ENCODE measurements at places on chromosomes 16 and 17.

DNA sequence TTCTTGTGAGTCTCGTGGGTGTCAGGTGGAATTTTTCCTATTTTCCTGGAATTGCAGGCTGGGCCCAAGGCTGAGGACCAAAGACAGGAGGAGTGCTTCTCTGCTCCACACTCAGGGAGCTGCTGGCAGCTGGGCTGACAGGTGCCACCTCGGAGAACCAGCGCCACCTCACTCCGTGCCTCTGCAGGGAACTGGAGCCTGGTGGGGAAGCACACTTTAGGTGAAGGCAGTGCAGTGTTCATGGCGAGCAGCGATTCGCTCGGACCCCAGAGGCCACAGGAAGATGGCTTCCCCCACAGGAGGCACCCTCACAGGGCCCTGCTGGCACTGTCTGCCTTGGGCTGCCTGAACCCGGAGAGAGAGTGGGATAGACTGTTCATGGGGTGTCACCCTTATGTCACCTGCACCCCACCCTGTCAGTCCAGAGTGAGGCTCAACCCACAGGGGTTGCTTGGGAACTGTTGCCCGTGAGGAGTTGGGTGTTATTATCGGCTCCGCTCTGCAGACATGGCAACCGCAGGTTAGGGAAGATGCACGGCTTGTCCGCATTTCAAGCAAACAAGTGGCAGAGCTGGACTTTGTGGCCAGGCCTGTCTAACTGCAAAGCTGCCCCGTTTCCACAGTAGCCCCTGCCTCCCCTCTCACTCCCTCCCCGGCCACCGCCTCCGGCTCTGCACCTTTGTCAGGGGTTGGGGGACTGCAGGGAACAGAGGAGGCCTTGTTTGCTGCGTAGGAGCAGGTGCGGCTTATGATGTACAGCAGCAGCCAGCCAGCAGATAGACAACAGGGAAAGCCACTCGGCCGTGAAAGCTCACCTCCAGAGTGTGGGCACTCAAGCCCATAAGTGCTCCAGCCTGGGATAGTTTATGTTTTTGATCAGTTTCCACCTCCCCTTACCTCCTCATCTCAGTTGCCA lies 15.5 kb downstream of the TBC1D24 start:
- no peak for DNase-seq

GRCh38 chr16:57371494-57372371 lies 557 bp upstream of the CX3CL1 start:
- no peak for DNase-seq

GRCh38 chr17:7237761-7238419 lies 1.4 kb downstream of the PHF23 start:
- DNase-seq, result peak; percentile 89

- no peak for DNase-seq
Measured at GRCh38 chr17:67488161-67488560, 111.1 kb downstream of the PITPNC1 start.

GRCh38 chr17:53133876-53134275 lies 688.9 kb upstream of the KIF2B start:
- DNase-seq, result no peak

DNA sequence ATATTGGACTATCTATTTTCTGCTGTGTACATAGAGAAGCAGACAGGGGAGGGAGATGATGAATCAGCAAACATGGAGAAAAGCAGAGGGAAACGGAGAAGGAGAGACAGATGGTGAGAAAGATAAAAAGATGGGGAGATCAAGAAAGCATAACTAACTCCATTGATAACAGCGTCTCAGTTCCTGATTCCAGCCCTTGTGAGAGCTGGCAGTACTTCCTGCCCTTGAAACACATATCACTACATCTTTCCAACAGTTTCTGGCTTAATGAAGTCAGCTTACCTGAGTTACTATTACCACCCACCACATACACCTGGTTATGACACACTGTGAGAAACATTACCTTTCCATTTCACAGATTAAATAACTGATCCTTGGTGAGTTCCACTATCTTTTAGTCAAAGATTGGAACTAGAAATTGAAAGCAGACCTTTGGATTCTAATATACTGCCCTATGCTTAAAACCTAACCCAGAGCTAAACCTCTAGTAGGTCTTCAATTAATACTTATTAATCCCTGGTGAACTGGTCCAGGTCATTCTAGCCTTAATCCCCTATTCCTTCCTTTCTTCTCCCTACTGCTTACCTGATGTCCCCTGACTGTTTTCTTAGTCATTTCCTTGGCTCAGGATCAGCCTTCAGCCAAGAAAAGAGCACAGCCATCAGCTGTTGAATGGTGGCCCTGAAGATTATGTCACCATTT lies 346.6 kb upstream of the CCL2 start:
- DNase-seq, result no peak

- no peak for DNase-seq
Measured at GRCh38 chr17:66934040-66934439, 30.5 kb upstream of the CACNG4 start.

DNA sequence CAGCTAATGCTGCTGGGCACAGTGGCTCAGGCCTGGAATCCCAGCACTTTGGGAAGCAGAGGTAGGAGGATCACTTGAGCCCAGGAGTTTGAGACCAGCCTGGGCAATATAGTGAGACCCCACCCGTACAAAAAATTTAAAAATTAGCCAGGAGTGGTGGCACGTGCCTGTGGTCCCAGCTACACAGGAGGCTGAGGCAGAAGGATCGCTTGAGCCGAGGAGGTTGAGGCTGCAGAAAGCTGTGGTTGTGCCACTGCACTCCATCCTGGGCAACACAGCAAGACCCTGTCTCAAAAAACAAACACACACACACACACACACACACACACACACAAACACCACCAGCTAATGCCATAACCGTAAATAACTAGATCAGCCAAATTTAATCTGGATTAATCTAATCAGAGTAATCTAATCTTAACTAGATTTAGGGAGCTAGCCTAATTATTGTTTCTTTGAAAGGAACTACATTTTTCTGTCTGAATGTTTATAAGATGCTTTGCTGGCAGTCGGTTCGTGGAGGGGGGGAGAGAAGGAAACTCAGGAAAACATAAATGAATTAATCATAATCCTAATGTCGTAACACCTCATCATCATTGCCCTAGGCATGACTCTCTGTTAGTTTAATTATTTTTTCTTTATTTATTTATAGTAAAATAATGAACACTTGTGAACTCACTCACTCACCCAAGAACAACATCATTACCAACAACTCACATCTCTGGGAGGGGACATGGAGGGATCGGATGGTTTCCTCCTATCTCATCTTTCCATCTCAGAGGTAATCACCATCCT lies 12.5 kb upstream of the RBBP6 start:
- DNase-seq, result no peak

DNA sequence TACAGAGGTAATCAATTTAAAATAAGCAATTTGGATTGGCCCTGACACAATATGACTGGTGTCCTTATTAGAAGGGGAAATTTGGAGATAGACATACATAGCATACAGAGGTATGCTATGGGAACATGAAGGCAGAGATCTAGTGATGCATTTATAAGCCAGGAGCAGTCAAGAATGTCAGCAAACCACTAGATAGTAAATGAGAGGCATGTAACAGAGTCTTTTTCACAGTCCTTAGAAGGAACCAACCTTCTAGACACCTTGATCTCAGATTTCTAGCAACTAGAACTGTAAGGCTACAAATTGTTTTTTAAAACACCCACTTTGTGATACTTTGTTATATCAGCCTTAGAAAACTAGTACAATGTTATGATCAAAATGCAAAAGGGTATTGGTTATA lies 54.3 kb upstream of the CA10 start:
- DNase-seq, result no peak

- no peak for DNase-seq
Measured at GRCh38 chr16:56424404-56424764, 961 bp downstream of the AMFR start.

- DNase-seq, result no peak
Measured at GRCh38 chr17:48809182-48809581, 7.8 kb downstream of the TTLL6 start.

- peak; percentile 21 for DNase-seq
Measured at GRCh38 chr16:31301708-31302400, 42.1 kb downstream of the ITGAM start.

DNA sequence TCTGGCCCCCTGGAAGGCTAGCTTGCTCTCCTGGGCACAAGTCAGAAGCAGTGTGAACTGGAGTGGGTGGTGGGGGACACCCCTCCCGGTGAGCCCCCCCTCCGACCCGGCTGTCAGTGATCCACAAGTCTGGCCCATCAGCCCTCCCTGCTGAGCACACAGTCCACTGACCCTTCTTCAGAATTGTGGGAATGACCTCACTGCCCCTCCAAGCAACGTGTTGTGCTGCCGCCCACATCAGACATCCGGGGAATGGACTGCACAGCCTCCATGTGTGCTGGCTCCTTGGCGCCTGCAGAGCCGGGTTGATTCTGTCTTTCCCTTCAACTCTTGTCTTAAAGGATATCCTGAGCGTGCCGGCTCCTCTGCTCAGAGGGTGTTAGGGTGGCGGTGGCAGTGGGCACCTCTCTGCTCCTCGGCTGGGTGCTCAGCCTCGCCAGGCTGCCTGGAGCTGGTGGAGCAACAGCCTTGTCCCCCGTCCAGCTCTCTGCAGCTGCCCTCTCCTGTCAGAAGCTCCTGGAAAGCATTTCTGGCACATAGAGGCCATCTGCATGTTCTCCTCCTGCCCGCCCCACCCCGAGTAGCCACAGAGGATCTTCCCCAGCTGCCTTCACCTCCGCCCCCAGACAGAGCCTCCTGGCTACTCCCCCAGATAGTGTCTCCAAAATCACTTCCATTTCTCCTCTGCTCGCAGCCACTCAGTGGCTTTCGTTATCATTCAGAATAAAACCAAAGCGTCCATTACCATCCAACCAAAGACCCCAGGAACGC lies 19.8 kb downstream of the NPTX1 start:
- DNase-seq, result no peak

DNA sequence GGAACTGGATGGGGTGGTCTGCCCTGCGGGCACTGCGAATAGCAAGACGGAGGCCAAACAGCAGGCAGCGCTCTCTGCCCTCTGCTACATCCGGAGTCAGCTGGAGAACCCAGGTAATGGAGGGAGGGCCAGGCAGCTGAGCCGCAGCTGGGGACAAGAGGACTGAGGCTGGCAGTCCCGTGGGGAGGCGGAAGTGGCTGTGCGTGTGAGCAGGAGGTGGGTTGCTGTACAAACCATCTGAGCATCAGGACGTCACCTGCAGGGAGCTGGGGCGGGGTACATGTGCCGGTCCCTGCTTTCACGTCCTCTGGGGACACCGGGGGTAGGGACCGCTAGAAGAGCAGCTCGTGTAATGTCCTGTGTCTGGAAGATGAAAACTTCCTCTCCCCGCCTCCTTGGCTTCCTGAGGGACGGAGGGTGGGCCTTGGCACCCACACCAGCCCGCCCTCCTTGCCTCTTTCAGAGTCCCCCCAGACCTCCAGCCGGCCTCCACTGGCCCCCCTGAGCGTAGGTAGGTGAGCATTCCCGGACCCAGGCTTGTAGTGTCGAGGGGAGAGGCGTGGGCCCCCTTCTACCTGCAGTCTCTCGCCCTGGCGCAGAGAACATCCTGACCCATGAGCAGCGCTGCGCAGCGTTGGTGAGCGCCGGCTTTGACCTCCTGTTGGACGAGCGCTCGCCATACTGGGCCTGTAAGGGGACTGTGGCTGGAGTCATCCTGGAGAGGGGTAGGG lies 3.7 kb downstream of the ADAD2 start:
- peak; percentile 22 for DNase-seq

DNA sequence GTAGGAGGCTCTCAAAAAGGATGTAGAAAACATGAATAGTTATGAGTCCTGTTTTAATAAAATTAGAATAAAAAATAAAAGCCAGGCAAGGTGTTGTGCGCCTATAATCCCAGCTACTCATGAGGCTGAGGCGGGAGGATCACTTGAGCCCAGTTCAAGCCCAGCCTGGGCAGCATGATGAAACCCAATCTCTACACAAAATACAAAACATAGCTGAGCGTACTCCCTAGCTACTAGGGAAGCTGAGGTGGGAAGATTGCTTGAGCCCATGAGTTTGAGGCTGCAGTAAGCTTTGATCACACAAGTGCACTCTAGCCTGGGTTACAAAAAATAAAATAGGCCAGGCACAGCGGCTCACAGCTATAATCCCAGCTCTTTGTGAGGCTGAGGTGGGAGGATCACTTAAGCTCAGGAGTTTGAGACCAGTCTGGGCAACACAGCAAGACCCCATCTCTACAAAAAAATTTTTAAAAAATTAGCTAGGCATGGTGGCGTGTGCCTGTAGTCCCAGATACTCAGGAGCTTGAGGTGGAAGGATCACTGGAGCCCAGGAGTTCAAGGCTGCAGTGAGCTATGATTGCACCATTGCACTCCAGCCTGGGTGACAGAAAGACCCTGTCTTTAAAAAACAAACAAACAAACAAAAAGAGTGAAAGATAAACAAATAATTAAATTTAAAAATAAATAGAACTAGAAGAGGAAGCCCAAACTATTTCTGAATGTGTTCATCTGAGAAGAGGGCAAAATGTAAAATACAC lies 17.2 kb upstream of the PRM1 start:
- no peak for DNase-seq

DNA sequence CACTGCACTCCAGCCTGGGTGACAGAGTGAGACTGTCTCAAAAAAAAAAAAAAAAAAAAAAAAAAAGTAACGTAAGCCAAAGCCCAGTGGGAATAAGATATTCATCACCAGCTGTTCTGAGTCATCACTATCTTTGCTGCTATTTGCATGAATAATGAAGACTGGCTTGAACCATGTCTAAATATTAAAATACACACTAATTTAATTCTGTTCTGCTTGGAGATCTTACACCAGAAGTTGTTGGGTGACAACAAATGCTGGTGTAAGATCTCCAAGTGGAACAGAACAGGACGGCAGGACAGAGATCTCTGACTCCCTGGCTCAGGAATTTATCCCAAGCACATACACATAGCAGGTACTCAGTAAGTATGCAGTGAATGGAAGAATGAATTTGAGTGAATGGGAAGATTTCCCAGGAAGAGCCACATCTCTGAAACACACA lies 19.6 kb downstream of the DNAH17 start:
- no peak for DNase-seq

DNA sequence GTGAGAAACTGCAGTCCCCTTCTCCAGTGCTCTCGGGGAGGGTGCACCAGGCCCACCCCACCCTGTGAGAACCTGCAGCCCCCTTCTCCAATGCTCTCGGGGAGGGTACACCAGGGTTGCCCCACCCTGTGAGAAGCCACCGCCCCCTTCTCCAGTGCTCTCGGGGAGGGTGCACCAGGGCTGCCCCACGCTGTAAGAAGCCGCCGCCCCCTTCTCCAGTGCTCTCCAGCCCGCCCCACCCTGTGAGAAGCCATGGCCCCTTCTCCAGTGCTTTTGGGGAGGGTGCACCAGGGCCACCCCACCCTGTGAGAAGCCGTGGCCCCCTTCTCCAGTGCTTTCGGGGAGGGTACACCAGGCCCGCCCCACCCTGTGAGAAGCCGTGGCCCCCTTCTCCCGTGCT lies 12.1 kb downstream of the SPATA33 start:
- DNase-seq, result no peak

GRCh38 chr17:75439287-75439686 lies 17.1 kb upstream of the TMEM94 start:
- DNase-seq, result no peak

DNA sequence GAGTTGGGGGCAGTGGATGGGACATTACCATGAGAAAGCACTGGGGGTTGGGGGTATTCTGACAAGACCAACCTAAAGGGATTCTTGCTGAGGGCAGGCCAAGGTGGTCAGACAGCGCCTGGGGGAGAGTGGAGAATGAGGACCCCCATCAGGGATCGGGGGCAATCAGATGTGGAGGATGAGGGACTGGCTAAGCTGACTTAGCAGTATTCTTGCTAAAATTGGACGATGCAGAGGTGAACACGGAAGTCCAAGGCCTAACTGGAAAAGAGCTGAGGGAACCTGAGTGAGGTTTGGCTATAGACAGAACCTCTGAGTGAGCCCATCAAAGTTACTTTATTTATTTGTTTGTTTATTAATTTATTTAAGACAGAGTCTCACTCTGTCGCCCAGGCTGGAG lies 9.2 kb downstream of the QPRT start:
- DNase-seq, result no peak
